ENCODE measurements at places on chromosomes 2 and 18. TPM values are rescaled to one million over a fixed set of nuclear protein-coding genes. Genes with fewer than 3 reads are reported as not detected.

The CENPA gene
- total RNA-seq = not detected

The TRMT61B gene
- 14.2 TPM for total RNA-seq

The RAPGEF4 gene
- 6.2 TPM for total RNA-seq

The LYPD1 gene
- 1.1 TPM for total RNA-seq

The CFC1B gene
- total RNA-seq = not detected

The CEBPZOS gene
- 24.0 TPM for total RNA-seq

The UGT1A6 gene
- not detected for total RNA-seq

The METTL4 gene
- total RNA-seq = 5.1 TPM

The UCN gene
- 1.7 TPM for total RNA-seq

The CDK15 gene
- total RNA-seq = 1.8 TPM

The NTSR2 gene
- total RNA-seq = not detected

The MAL gene
- total RNA-seq = 26.9 TPM

The CNTNAP5 gene
- total RNA-seq = not detected

The ARHGAP15 gene
- total RNA-seq = 4.8 TPM

The ASXL2 gene
- 13.3 TPM for total RNA-seq

The RNF144A gene
- total RNA-seq = 8.5 TPM

The SH3YL1 gene
- total RNA-seq = 24.9 TPM

The CABYR gene
- total RNA-seq = 1.7 TPM

The CCBE1 gene
- 5.1 TPM for total RNA-seq

The FOXI3 gene
- total RNA-seq = not detected

The FBXO48 gene
- 0.57 TPM for total RNA-seq
